Caki2 (cell line): ENCODE measurements at places on chromosomes 11 and 22. TPM values are rescaled to one million over a fixed set of nuclear protein-coding genes. Genes with fewer than 3 reads are reported as not detected.
A peak's percentile ranks its signal among the peaks of the same experiment; 100 is the strongest.

GRCh38 chr11:73139476-73140198 lies 2.5 kb downstream of the FCHSD2 start:
- DNase-seq = no peak

GRCh38 chr22:42084874-42085273 lies 5.4 kb downstream of the SMDT1 start:
- DNase-seq = no peak

- DNase-seq = no peak
These were observed 187.6 kb downstream of the PGR start for GRCh38 chr11:100942016-100942415.

- DNase-seq = no peak
These were observed 28.3 kb upstream of the MS4A6A start for GRCh38 chr11:60211206-60211605.

GRCh38 chr11:29432719-29433325 lies 584.0 kb downstream of the KCNA4 start:
- DNase-seq = peak; percentile 9

DNA sequence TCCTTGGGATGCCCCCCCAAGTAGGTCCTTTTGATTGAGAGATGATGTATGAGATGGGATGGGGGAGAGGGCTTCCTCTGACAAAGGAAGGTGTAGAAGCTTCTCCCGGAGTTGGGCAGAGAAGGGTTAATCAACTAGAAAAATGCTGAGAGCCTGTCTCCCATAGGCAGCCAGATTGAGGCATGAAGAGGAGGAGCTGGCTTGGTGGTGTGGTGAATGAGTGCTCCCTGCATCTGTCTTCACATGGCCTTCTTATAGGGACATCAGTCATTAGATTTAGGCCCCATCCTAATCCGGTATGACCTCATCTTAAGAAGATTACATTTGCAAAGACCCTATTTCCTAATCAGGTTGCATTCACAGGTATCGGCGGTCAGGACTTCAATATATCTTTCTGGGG lies 61.1 kb downstream of the NFAM1 start:
- DNase-seq = no peak

DNA sequence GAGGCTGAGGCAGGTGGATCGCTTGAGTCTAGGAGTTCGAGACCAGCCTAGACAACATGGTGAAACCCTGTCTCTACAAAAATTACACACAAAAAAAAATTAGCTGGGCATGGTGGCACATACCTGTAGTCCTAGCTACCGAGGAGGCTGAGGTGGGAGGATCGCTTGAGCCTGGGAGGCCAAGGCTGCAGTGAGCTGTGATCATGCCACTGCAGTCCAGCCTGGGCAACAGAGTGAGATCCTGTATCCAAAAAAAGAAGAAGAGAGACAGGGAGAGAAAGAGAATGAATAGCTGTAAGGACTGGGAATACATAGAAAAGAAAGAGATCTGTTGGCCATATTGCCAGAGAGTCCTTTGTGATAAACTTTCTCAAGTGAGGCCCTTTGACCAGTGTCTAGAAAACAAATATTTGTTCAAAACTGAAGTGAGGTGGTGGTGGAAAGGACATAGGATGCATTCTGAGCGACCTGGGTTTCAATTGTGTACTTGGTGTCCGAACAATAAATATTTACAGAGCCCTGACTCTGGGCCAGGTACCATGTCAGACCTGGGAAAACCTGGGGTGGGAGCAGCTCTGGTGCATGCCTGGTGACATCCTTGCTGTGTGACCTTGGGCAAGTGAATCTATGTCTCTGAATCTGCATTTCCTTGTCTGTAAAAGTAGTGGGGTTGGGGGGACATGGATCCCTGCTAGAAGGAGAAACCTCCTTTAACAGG lies 89.6 kb upstream of the CRYBB3 start:
- no peak for DNase-seq

GRCh38 chr11:82995754-82996398 lies 75.8 kb downstream of the RAB30 start:
- no peak for DNase-seq

- no peak for DNase-seq
These were observed 50.1 kb downstream of the AASDHPPT start for GRCh38 chr11:106127604-106128003.

GRCh38 chr22:29328055-29328454 lies 12.6 kb upstream of the RASL10A start:
- no peak for DNase-seq

DNA sequence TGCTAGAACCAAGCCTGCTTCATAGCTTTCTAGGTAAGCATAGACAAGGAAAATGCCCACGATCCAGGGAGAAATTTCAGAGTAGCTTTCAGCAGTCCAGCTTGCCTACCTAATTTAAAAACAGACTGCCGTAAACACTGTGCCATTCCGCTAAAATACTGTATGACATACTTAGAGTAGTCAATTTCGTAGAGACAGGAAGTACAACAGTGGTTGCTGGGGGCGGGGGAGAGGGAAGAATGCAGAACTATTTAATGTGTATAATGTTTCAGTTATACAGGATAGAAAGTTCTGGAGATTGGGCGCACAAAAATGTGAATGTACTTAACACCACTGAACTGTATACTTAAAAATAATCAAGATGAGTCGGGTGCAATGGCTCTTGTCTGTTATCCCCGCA lies 56.7 kb downstream of the C11orf58 start:
- DNase-seq = no peak

DNA sequence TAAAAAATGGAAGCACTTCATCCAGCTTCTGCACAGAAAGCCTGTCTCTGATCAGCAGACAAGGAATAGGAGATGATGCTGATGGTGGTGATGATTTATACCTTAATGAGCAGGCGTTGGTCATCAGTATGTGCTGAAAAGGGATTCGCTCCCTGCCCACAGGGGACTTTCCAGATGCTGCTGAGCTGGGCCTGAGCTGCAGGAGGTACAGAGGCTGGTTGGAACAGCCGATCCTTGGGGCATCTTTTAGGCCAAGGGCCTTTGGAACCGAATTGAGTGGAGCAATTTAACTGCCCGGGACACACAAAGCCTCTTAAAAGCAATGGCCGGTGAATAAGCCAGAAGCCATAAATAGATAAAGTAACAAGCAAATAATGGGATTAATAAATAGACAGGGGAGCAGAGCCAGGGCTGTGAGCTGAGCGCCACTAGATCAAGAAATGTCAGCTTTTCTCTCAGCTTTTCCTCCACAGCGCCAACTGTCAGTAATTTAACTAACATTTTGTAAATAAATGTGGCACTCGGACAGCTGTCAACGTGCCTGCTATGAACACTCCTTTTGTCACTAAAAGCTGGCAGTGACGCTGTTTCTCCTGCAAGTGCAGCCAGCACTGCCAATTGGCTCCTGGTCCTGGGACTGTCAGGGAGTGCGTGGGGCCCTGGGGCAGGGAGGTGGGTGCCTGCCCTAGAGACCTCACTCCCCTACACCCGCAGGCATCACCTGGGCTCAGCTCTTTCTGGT lies 562.3 kb downstream of the NTM start:
- no peak for DNase-seq

GRCh38 chr11:36386411-36386810 lies 90.3 kb downstream of the PRR5L start:
- no peak for DNase-seq

DNA sequence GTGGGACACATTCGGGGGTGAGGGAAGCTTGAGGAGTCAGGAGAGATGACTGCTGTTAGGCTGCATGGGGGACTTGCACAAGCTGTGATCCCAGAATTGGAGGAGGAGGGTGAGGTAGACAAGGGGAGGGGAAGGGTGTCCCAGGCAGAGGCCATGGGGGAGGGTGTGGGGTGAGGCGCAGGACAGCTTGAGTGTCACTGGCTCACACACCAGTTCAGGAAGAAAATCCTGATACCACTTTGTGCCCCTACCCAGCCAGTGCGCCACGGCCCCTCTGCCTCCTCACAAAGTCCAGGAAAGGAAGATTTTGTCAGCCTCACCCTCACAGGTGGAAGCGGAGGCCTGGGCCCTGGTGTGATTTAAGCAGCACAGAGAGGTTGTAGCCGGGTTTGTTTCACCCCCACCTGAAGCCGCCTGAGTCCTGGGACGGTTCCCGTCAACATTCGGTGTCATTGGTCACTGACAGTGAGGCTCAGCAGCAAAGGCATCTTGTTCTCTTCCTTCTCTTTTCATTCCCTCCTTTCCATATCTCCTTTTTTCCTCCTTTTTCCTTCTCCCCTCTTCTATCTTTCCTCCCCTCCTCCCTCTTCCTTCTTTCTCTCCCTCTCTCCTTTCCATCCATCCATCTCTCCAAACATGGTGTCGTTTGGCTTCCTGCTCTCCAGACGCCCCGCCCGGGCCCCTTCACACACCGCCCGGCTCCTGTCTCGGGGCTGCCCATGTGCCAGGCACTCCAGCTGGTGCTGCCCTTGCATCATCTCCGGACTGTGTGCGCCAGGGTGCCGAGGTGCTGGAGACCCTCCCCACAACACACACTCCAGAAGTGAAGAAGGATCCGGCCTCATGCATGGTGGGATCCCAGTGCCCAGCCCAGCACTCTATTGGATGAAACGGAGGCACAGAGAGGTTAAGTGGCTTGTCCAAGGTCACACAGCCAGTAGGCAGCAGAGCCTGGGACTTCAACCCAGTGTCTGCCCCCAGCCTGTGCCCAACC lies 89.3 kb downstream of the MPPED1 start:
- no peak for DNase-seq

- no peak for DNase-seq
These were observed 15.1 kb downstream of the CRELD2 start for GRCh38 chr22:49933236-49934159.

DNA sequence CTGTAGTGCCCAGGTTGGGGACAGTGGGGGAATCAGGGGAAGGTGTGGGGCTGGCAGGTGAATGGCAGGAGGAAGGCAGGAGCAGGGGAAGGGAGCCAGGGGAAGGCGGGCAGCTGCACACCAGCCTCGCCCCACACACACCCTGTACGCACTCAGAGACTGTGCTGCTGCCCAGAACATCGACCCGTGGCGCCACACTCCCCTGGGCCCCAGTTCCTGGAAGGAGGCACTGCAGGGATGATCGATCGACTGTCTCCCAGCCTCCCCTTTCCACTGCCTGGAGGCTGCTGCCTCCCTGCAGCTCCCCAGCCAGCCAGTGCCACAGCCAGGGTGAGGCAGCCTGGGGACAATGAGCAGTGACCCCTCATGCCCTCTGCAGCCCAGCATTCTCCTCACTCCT lies 19.2 kb downstream of the PDE2A start:
- DNase-seq = no peak

- DNase-seq = no peak
These were observed 21.8 kb upstream of the PPP6R3 start for GRCh38 chr11:68438658-68439259.

GRCh38 chr22:29320546-29320945 lies 5.0 kb upstream of the RASL10A start:
- no peak for DNase-seq

PGR gene
- total RNA-seq = not detected in 2 replicates

SLC36A4 gene
- total RNA-seq = 3.7 and 4.9 TPM in 2 replicates

ISX gene
- total RNA-seq = not detected in 2 replicates

ROBO4 gene
- not detected in 2 replicates for total RNA-seq

RNF121 gene
- 74.1 and 79.4 TPM in 2 replicates for total RNA-seq

IGF2 gene
- total RNA-seq = 2.3 and 5.6 TPM in 2 replicates

TFIP11 gene
- 39.7 and 49.4 TPM in 2 replicates for total RNA-seq

MEI1 gene
- total RNA-seq = 0.87 and 2.6 TPM in 2 replicates

TRAPPC4 gene
- 77.2 and 80.8 TPM in 2 replicates for total RNA-seq

MIAT gene
- total RNA-seq = 0.20 TPM in 1 of 2 replicates, not detected in the other

NUDT8 gene
- 51.3 and 52.9 TPM in 2 replicates for total RNA-seq
